ENCODE measurements at places on chromosomes 13 and 19. TPM values are rescaled to one million over a fixed set of nuclear protein-coding genes. Genes with fewer than 3 reads are reported as not detected.

- no peak for DNase-seq
Measured at GRCh38 chr13:34767778-34768177, 174.3 kb upstream of the NBEA start.

GRCh38 chr13:22253107-22253506 is 582.2 kb downstream of the FGF9 start:
- DNase-seq, result no peak

DNA sequence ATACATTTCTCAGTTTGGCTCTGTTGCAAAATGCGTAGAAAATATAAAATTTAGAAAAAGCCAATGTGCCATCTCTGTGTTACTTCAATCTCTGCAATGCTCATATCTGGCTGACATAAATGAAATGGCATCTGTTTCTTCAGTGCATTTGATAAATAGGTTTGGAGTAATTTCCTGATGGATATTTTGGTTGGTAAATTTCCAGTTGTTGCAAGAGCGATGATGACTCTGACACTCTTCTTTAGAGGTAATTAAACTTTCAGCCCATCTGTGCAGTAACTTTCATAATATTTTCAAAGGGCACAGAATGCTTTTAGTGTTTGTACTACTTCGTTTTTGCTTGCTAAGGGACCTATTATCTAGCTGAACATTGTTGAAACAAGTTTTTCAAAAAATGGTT is 1286.4 kb downstream of the PCDH9 start:
- no peak for DNase-seq

DNA sequence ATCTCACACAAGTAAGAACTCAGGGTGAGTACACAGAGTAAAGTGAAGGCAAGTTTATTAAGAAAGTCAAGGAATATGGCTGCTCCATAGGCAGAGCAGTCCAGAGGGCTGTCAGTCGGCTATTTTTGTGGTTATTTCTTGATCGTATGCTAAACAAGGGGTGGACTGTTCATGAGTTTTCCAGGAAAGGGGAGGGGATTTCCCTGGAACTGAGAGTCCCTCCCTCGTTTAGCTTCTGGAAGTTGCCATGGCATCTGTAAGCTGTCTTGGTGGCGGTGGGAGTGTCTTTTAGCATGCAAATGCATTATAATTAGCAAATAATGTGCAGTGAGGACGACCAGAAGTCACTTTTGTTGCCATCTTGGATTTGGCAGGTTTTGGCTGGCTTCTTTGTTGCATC is 5.8 kb upstream of the VSTM1 start:
- DNase-seq, result no peak

- no peak for DNase-seq
Measured at GRCh38 chr19:8305798-8306197, 2.4 kb downstream of the CD320 start.

DNA sequence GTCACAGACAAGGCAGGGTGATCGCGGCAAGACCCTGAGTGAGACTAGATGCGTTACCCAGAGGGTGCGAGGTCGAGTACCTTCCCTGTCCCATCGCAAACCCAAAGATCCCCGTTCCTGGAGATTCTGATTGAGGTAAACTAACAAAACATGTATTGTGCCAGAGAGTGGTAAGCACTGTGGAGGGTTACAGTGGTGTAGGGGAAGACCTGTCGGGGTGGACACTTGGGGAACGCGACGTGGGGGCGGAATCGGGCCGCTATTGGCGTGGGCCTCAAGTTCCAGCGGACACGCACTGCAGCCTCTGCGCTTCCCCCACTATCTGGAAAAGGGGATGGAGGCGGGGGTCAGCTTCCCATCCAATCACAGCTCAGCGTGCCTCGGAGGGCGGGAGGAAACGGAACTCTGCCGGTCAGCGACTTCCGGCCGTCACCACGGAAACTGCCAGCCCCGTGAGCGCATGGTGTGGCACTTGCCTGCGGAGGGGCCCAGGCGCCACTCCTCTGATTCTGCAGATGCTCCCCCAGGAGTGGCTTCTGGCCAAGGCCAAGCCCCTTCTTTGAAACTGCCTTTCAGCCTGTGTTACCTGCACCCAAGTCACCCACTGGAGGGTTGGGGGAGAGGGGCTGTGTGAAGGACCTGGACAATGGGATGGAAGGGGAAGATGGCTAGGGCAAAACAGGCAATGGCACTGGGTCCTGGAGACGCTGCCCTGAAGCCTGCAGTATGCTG is 1.0 kb upstream of the UBE2M start:
- DNase-seq, result peak; percentile 74

DNA sequence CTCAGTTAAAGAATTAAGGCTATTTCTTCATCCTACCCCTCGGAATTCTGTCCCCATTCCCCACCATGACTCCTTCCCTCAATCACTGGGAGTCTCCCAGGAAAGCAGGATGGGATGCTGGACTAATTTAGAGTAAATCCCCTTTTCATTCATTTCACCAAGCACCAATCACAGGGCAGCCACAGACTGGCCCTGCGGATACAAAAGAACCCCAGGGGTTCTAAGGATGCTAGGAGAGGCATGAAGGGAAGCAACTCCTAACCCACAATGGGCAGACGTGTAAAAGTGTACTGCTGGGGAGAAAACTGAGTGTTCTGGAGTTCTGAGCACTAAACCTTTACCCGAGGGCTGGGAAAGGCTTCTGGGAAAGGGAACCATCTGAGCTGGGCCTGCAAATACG is 3.0 kb downstream of the PEPD start:
- no peak for DNase-seq

- no peak for DNase-seq
Measured at GRCh38 chr13:106110241-106110855, 425.1 kb downstream of the EFNB2 start.

DNA sequence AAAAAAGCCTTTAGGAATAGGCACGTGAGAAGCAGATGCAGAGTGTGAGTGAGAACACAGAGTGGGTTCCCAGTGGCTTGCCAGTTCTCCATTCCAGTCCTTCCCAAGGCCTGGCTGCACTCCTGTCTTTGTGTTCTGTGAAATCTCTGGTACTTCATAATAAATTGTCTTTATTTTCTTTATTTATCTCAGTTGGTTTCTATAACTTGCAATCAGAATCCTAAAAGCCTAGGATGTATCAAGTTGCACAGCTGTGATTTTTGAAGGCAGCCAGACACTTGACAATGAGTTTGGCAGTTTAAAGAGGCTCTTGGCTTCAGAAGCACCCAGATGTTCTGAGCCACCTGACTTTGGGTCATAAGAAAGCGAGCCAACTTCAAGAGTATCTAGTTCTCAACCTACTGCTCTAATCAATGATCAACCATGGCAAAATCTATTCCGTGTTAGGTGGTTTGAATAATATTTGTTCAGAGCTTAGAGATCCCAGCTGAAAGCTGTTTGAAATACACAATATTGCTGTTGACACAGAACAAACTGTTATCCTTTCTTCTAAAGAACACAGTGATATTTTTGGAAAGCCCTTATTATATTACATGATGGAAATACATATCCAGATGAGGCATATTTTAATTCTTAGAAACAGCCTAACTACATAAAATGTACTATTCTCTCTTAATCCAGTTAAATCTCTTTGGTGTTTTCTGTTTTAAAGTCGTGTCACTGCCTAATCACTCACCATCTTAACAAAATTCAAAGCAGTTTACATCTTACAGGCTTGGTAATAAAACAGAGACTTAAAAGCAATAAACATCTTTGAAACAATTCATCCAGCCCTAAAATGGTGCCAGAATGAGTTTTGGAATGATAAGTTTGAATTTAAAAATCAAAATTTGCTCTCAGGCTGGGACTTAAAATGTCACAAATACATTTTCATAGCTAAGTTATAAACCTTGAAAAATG is 483.0 kb upstream of the NBEA start:
- DNase-seq, result no peak

DNA sequence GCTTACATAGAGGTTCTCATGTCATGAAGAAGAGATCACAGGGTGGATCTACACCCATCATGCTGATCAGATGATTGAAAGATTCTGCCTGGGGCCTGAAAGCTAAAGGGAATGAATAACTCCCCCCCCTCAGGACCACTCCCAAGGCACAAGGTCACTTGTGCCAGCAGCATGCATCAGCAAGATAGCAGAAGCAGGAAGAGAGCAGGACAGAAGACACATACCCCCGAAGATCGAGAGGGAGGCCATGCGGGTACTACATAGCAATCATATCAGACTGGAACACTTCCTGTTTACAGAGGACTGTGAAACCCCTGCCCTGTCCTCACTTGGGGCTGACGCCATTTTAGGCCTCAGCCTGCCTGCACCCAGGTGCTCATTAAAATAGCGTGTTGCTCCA is 143.2 kb upstream of the EDNRB start:
- no peak for DNase-seq

GRCh38 chr19:35725216-35725861 is 7.5 kb downstream of the KMT2B start:
- DNase-seq, result no peak

DNA sequence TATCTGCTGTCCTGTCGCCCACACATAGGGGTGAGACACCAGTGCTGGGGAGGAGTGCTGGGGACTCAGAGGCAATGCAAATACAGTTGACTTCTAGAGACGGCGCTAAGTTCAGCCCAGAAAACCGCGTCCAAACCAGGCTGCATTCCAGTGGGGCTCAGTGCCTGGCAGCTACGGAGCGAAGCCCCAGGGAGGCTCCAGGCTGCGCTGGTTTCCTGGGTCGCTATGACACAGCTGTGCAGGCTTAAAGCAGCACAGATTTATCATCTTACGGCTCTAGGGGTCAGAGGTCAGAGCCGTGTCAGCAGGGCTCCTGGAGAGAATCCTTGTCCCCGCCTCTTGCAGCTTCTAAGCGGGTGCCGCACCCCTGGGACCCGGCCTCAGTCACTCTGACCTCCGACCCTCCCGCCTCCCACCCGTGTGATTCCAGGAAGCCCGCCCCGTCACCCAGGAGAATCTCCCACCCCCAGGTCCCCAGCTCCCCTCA is 61.6 kb downstream of the ANKRD10 start:
- DNase-seq, result no peak

Gene SLC35E1
- 29.7 TPM for total RNA-seq

Gene FCAR
- not detected for total RNA-seq

Gene RNF113B
- not detected for total RNA-seq

Gene PCID2
- 44.3 TPM for total RNA-seq

Gene POGLUT2
- total RNA-seq, result 15.2 TPM

Gene FAM216B
- not detected for total RNA-seq

Gene TGFBR3L
- not detected for total RNA-seq

Gene SLC5A5
- not detected for total RNA-seq

Gene ATP8B3
- 0.69 TPM for total RNA-seq
